Mesenchymal stem cell (in vitro differentiated cells and primary cell): ENCODE measurements at places on chromosomes 2 and 18.

GRCh38 chr2:84880645-84881521 is at the start of gene TRABD2A:
TSS of gene TRABD2A (minus strand) at chr2:84881084. CDS start at chr2:84881039, 45 bp downstream.
- peak; percentile 28 for DNase-seq

GRCh38 chr2:207035875-207036274 is 96.6 kb downstream of the CPO start:
- no peak for DNase-seq

GRCh38 chr2:69077252-69077950 is 64.4 kb downstream of the ANTXR1 start:
- DNase-seq = no peak

DNA sequence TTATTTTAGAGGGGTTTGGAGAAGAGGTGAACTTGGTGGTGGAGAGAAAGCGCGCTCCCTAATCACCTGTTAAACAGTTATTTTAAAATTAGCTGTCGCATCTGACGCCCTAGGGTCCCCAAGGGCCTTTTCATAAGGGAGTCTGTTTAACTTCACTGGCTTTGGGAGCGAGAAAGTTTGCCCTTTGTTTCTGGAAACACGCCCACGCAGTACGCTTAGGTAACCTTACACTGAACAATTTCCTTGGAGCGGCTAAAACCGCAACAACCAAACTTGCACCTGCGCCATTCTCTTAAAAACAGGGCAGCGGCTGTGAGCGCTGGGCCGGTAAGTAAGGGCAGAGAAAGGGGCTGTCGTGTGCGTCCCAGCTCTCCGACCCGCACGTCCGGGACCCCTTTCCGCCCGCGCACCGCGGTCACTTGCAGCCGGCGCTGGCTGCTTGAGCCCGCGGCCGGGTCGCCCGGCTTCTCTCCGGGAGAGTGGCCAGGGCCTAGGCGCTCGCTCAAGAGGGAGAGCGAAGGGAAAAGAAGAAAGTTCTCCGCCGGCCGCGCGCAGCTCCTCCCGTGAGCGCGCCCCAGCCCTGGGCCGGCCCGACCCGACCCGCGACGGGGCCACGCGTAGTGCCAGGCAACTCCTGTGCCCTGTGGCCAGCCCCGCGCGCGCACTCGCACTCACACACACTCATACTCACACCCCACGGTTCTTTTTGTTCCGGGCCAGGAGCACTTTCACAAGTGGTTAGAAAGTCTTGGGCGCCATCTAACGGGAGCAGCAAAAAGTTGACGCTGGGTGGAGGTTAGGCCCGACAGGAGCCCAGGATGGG is 19.2 kb downstream of the POU3F3 start:
- peak; percentile 56 for DNase-seq

DNA sequence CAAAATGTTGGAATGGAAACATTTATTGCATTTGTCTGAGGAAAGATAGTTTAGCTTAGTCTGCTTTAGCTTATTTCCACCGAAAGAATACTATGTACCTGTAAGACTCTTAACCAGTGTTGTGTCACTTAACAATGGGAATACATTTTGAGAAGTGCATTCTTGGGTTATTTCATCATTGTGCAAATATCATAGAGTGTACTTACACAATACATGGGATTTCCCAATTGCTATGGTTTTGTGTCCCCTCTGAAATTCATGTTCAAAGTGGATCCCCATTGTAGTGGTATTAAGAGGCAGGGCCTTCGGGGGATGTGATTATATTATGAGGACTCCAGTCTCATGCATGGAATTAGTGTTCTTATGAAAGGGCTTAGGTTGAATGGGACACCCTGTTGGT is 249.4 kb upstream of the UBE2E3 start:
- no peak for DNase-seq

- no peak for DNase-seq
Measured at GRCh38 chr2:27164960-27165763, 16.4 kb downstream of the TCF23 start.

DNA sequence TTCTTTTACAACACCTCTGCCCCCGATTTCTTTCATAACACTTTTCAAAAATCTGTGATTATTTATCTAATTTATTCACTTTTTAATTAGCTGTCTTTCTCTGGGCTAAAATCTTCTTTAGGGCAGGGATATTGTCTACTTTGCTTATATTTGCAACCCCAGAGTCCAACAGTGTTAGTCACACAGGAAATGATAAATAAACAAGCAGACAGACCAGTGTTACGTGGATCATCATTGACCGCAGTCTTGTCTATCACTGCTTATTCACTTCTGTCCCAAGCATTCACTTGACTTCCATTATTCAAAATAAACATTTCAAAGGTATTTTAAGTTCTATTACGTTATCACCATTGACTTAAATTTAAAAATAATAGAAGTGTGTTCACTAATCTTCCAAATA is 237.6 kb upstream of the UBE2E3 start:
- peak; percentile 91 for DNase-seq

GRCh38 chr2:69196327-69197117 is 183.5 kb downstream of the ANTXR1 start:
- DNase-seq = peak; percentile 99

DNA sequence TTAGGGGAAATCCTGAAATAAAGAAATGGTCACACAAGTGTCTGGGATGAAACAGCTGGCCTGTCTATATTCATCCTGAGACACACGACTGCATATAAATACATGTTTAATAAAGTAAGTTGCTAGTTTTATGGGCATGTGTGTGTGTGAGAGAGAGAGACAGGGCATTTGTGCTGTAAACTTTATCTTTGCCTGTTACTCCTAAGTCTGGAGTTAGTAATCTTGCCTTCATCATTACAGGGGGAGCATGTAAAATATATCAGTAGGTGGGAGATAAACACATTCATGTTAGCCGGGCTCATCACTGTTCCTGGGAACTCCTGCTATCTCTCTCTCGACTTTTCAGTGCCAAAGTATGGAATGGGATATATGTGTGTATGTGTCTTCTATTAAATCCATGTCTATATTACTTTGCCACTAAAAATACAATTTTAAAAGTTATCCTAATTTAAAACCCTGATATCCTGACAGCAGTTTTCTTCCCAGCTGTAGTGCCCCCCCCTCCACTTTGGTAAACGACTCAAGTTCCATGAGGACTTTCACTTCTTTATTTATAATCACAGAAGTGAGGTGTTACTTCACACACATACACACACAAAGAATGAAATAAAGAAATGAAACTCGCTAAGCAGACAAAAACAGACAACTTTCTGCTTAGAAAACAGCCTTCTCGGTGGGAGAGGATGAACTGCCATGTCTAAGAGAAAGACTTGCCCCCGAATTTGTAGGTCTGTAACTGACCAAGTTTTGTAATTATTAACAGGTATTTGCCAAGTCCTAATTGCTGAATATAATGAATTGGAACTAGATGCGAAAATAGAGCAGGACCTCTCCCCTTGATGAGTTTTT is 947 bp downstream of the ZEB2 start:
- DNase-seq = no peak

DNA sequence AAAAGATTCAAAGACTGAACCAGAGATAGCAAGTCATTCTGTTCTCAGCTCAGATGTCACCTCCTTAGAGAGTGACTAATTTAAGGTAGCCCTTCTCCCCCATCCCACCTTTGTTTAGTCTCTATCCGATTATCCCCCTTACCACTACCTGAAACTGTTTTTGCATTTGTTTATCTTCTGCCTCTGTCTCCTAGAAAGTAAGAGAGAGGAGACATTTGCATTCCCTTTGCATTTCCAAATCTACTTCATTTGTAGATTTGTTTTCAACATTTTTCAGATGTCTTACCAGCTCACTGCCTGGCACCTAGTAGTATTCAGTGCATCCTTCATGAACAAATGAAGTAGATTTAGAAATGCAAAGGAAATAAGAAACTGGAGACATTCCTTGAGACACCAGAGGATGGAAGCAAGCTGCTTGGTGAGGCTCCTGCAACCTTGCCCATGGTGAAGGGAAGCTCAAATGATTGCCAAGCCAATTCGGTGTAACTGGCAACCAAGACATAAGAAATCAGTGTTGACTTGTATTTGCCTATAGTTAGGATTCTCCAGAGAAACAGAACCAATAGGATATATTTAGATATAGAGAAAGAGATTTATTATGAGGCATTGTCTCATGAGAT is 385.7 kb downstream of the STK39 start:
- DNase-seq = no peak
